ENCODE measurements at places on chromosomes 1 and 21. TPM values are rescaled to one million over a fixed set of nuclear protein-coding genes. Genes with fewer than 3 reads are reported as not detected.

Gene HEYL
- total RNA-seq = 0.59 TPM

Gene TSPAN1
- 8.0 TPM for total RNA-seq

Gene NR1I3
- not detected for total RNA-seq

Gene TMEM82
- not detected for total RNA-seq

Gene DCDC2B
- total RNA-seq = not detected

Gene LAMB3
- 114 TPM for total RNA-seq

Gene FCRL1
- total RNA-seq = not detected

Gene PLPPR5
- not detected for total RNA-seq

Gene PLCH2
- total RNA-seq = 32.7 TPM

Gene ATP1B1
- 87.0 TPM for total RNA-seq

Measured in esophagus squamous epithelium (tissue), 5 donors.